ENCODE measurements at places on chromosomes 3 and 15.

DNA sequence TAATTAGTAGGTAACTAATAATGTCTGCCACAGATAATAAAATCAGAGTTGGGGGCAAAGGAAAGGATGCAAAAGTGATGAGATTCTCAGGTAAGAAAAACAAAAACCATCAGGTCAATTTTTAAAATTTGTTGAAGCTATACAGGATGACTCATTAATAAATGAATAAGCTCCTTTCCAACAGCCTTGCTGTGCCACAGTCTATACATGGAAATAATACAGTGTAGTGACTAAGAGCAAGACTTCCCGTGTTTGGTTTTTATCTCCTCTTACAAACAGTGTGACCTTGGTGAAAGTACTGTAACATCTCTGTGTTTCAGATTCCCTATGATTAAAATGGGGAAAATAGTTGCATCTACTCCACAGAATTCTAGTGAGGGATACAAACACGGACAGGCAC lies 331.6 kb downstream of the PYDC2 start:
- no peak for DNase-seq

DNA sequence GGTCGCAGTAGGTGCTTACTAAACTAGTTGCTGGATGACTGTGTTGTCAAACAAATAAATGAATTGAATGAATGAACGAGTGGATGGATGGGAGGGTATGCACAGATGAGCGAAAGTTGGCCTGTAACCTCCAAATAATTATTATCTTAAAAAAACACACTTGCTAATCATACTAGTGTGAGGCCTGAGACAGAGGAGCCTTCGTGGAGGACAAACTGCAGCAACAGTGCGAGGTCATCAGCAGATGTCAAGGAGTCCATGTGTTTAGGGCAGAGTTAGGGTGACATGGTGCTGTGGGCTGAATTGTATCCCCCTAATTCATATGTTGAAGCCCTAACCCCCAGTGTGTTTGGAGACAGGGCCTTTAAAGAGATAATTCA lies 24.4 kb downstream of the CORO2B start:
- no peak for DNase-seq

DNA sequence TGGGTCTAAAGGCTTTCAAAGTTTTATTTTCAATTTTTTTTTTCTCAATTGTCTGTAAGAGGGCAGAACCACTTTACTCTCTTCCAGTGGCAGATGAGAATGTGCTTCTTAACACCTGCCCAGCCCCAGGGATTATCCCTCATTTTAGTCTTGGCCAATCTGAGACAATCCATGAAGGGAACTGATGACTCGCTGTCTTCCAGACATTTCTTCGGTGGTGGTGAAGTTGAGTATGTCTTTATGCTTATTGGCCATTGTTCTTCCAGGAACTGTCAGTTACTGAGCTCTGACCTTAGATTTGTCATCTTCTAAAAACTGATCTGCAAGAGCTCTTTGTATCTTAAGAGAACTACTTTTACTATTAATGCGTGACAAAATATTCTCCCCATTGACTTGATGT lies 139.5 kb downstream of the TJP1 start:
- no peak for DNase-seq

- DNase-seq: no peak
Observed at GRCh38 chr3:131178710-131179375, 152.2 kb downstream of the NEK11 start.

DNA sequence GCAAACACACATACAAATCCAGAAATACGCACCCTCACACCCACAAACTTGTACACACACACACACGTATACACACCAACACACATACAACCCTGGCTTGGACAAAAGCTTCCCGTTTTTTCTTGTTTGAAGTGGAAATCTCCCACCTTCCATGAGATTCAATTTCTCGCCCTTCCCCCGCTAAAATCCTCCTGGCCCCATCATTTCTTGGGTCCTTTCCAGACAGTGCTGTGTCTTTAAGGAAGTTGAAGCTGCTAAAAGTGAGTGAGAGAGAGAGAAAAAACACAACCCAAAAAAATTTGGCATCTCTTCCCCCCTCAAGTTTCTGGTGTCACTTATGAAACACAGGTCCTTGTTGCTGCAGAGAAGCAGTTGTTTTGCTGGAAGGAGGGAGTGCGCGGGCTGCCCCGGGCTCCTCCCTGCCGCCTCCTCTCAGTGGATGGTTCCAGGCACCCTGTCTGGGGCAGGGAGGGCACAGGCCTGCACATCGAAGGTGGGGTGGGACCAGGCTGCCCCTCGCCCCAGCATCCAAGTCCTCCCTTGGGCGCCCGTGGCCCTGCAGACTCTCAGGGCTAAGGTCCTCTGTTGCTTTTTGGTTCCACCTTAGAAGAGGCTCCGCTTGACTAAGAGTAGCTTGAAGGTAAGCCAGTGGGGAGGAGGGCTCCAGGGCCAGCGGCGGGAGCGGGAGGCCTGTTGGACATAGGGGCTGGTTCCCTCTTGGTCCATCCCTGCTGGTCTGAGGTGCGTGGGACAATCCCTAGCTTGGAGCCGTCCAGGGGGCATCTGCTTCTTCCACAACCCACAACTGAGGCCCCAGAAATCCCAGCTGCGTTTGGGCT lies at the start of gene ISLR:
Gene ISLR (plus strand): TSS at position 331 of the 839 bp plus-strand sequence. CDS start 1,149 bp downstream, outside the sequence.
- peak; percentile 17 for DNase-seq
